ENCODE measurements at places on chromosomes 3 and 15.
A peak's percentile ranks its signal among the peaks of the same experiment; 100 is the strongest.

DNA sequence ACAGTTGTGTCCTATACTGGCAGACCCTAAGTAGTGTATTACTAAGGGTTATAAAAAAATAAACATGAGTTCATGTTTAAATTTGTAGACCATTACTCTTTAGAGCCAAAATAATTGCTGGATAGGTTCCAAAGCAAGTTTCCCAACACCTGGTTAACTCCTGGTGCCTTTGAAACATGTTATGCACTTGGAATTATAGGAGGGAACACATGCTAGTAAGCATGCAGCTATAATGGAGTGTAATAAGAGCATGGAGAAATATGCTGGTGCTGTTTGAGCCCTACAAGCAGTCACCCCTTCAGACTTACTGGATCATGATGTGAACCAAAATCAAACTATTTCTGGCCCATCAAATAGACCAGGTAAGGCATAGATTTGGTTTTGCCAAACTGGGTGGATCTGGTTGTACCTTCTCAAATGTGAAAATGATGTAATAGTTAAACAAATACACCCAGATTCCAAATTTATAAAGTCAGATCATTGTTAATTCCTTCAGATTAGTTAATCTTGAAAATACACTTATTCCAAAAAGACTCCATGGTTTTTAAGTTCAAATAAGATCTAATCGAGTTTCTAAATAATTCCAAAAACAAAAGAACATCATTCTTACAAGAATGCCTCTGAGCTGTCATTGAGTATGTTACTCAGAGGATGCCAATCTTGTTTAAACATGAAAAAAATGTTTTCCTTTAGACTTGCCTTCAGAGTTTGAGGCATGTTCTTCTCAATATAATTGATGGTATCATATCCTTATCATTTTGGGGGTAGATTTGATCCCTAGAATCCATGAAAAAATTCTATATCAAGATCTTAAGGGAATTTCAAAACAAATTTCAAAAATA lies 69.3 kb downstream of the LRRC28 start:
- no peak for DNase-seq

DNA sequence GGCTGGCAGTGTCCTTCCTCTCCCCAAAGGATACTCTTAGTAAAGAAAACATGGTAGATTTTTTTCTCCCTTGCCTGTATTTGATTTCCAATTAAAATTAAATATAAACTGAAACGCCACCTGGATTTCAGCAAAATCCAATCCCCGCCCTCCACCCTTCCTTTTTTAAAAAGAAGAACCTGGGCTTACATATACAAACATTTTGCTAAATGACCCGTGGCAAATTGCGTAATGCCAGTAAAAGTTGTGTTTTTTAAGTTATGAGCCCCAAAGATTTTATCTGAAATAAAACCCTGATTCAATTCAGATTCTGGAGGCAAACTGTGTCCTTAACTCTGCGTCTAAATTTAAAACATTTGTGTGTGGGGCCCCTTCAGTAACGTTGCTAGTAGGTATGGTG lies 403.0 kb downstream of the FOXP1 start:
- no peak for DNase-seq

- no peak for DNase-seq
Measured at GRCh38 chr3:126557761-126558160, 971 bp downstream of the C3orf22 start.

DNA sequence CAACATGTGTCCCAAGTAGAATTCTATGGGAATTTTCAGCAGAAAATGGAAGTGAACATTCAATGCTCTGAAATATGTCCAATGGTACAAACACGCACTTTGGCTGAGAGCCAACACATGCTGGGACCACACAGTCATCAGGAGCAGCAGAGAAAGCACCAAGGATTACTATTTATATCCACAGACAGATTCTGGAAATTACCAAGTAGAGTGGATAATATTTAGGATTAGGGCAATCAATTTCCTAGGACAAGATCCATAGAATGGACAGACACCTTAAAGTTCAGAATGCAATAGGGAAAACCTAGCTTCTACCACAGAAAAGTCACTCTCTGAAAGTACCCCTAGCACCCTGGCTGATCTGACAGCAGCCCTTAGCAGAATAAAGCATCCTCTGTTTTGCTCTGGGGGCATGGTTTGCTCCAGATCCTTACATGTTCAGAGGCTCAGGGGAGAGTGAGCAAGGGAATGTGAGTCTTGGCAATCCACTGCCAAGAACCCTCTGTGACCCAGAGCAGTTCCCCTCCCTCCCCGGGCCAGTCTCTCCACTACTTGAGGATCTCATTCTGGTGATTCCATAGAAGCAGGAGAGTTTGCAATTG lies 206.0 kb upstream of the WNT5A start:
- DNase-seq, result no peak

GRCh38 chr3:160546727-160547126 lies 18.6 kb downstream of the KPNA4 start:
- DNase-seq, result no peak

DNA sequence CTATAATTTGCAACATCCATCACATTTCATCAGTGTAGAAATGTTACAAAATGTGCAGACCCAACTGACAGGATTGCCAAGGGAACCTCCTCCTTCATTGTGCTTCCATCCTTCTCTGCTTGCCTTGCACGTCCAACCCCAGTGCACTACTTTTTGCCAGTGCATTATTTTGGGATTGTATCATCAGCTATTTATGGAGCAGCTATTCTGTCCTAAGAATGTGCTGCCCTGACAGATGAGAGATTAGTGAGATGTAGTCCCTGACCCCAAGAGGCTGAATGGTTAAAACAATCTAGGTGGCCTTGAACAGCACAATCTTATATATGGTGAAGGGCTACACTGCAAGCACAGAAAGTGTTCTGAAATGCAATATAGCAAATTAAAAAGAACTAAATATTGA lies 935.8 kb downstream of the IGSF11 start:
- no peak for DNase-seq

GRCh38 chr3:146464005-146464595 lies 5.3 kb downstream of the PLSCR2 start:
- no peak for DNase-seq

GRCh38 chr15:90885432-90886290 lies 1.4 kb downstream of the FES start:
- peak; percentile 45 for DNase-seq

DNA sequence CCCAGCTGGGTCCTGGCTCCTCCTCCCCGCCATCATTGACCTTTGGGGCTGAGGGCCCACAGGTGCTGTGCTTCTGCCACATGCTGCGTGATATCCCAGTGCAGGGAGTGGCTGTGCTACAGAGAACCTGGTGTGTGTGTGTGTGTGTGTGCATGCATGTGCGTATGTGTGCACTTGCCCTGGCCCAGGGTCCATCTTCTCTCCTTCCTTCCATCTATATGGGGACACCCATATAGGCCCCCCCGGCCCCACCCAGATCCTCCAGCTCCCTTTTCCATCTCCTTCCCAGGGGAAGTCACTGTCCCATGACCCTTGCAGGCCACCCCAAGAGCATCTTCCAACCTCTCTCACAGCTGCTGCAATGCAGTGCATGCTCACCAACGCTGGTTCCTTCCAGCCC lies 12.6 kb downstream of the RASGRF1 start:
- DNase-seq, result no peak

- DNase-seq, result no peak
Measured at GRCh38 chr3:189103208-189103607, 68.6 kb upstream of the TPRG1 start.

- DNase-seq, result no peak
Measured at GRCh38 chr15:41992803-41993190, 20.4 kb upstream of the EHD4 start.

- peak; percentile 45 for DNase-seq
Measured at GRCh38 chr15:60520825-60521368, 42.0 kb upstream of the ICE2 start.

DNA sequence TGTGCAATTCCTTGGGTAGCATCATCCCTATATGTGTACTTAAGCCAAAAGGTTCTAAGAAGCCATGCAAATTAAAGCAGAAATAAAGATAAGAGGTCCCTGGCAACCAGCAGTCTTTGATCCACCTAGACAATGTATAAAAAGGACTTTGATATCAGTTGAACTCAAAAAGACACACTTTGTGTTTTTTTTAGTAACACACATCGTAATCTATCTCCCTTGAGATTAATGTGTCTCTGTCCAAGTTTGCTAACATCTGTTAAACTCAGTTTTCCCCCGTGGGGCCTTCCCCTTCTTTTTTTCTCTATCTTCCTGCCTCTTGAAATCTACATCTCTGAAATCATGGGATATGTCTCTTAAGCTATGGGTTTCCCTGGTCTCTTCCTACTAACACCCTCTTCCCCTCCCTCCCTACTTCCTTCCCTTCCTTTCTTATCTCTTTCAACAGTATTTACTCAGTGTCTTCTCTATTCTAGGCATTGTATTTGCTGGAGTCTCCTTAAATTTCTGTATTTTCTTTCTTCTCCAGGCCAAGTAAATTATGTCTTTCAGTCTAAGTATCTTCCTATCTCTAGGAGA lies 27.7 kb downstream of the ALDH1A2 start:
- no peak for DNase-seq
